ENCODE measurements at places on chromosomes 7 and 10. TPM values are rescaled to one million over a fixed set of nuclear protein-coding genes. Genes with fewer than 3 reads are reported as not detected.

The KCNH2 gene
- polyA plus RNA-seq: 2.5 TPM

The ADAM22 gene
- polyA plus RNA-seq: 0.64 TPM

The FAM25C gene
- polyA plus RNA-seq: not detected

The PGAM1 gene
- polyA plus RNA-seq: 51.4 TPM

The ASIC3 gene
- 3.7 TPM for polyA plus RNA-seq

The HNRNPF gene
- polyA plus RNA-seq: 82.8 TPM

The SORBS1 gene
- 2.8 TPM for polyA plus RNA-seq

- DNase-seq: no peak
- H3K4me3 ChIP-seq: no peak overlapping the region
- no peaks in the 10 kb centered on the region for H3K4me1 ChIP-seq
- no peak overlapping the region for H3K27ac ChIP-seq
- H3K36me3 ChIP-seq: no peaks in the 10 kb centered on the region
- H3K27me3 ChIP-seq: no peaks in the 10 kb centered on the region
These were observed 53.4 kb downstream of the MYL10 start for GRCh38 chr7:101575721-101576120.

DNA sequence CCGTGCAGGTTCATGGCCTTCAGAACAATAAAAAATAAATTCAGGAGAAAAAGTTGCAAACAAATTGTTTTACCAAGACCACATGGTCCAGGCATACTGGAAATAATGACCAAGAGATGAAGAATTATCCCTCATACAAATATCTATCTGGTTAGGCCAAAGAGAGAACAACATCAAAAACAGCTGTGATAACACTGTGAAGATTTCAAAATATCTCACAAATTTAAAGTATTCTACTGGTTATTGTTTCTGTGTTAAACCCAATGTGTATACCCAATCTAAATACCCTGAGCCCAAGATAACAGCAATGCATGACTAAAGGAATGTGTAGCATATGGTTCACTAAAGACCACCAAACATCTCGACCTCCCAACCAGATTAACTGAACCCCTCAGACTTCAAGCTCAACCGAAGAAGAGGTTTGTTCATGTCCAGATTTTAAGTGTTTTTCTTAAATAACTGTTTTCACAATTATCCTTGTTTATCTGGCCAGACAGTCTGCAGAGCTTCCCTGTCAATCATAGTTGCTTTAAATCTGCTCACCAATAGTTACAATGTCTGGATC lies 10.9 kb downstream of the OR9A2 start:
- H3K27me3 ChIP-seq: no peaks in the 10 kb centered on the region
- no peak overlapping the region for H3K4me3 ChIP-seq
- H3K36me3 ChIP-seq: no peaks in the 10 kb centered on the region
- H3K4me1 ChIP-seq: peaks cover 58% of the 10 kb centered on the region

DNA sequence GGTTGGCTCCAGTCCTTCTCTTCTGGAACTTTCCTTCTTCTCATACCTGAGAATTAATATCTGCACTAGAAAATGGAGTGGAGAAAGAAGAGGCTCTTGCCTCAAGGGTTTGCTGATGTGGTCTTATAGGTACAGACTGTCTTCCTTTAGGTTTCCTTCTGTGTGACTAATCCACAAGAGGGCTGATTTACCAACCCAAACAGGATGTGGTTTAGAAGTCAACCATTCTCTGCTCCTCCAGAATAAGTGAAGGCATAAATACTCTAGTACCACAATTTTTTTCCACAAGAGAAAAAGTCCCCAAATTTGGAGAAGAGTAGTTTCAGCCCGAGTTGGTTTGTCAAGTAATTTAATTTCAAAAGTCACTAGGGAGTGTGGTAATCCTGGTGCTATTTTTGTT lies 85.8 kb downstream of the NRP1 start:
- no peak overlapping the region for H3K4me3 ChIP-seq
- no peak overlapping the region for H3K27ac ChIP-seq
- H3K36me3 ChIP-seq: peaks cover 7% of the 10 kb centered on the region
- H3K27me3 ChIP-seq: no peaks in the 10 kb centered on the region

DNA sequence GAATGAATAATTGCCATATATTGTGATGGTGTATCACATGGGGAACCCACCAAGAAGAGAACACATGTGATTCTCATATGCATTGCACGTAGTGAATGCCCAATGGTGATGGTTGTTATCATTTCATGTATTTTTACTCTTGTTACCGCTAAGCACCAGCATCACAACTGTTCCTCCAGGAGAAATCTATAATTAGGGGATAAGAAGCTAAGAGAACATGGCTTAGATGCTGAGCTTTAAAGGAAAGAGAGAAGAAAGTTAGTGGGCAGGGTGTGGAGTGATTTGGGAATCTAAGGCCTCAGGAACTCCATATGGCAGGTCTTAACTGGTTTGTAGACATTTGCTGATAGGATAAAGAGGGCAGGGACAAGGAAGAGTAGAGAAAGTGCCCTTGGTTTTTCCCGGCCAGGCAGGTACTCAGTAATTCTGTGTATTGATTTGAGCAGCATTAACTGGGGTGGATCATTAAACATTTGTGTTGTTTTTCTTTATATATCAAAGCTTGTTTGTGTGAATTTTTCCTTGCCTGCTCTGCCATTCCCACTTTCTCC lies 145.9 kb downstream of the LRRC4 start:
- H3K36me3 ChIP-seq: peaks cover 17% of the 10 kb centered on the region
- no peak overlapping the region for H3K4me3 ChIP-seq
- DNase-seq: no peak
- H3K4me1 ChIP-seq: peaks cover 9% of the 10 kb centered on the region
- no peaks in the 10 kb centered on the region for H3K27me3 ChIP-seq

DNA sequence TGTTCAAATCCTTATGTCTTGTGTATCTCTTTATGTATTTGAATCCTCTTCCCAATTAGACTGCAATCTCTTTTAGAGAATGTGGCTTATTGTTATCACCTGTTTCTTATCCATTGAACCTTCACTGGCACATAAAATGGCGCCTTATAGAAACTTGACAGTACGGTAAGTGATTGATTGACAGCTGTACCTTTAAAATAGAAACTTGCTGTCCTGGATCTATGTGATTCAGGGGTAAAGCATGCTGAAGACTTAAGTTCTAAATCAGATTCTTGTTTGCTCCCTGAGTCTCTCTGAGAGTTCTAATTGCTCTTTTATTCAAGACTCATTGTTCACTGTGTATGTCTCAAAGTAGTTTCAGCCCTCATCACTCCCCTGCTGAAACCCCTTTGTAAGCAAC lies 91.3 kb downstream of the CACNB2 start:
- no peak for DNase-seq
- no peaks in the 10 kb centered on the region for H3K36me3 ChIP-seq
- no peak overlapping the region for H3K27ac ChIP-seq
- no peaks in the 10 kb centered on the region for H3K4me1 ChIP-seq

GRCh38 chr7:115475761-115476385 lies 554.0 kb downstream of the MDFIC start:
- H3K27me3 ChIP-seq: peaks cover 5% of the 10 kb centered on the region
- no peaks in the 10 kb centered on the region for H3K36me3 ChIP-seq
- H3K4me1 ChIP-seq: peaks cover 17% of the 10 kb centered on the region
- H3K27ac ChIP-seq: no peak overlapping the region

DNA sequence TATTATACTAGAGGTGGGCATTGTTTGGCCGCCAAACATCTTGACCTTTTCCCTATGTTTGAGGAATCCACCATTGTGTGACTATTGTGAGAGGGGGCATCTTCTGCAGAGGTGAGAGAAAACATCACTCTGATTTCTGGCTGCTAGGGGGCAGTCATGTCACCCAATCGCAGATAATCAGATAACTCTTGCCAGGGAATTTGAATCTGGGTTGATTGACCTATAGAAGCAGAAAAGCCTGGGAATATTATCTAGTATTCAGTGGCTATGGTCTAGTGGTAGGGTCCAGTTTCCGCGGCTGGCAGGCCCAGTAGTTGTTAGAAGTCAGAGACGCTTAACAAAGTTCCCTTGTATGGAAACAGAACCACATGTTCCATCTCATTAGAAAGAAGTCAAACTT lies 808.5 kb downstream of the PHTF2 start:
- no peaks in the 10 kb centered on the region for H3K4me1 ChIP-seq
- H3K27ac ChIP-seq: no peak overlapping the region
- no peaks in the 10 kb centered on the region for H3K36me3 ChIP-seq
- no peaks in the 10 kb centered on the region for H3K27me3 ChIP-seq
- no peak overlapping the region for H3K4me3 ChIP-seq

- H3K4me1 ChIP-seq: no peaks in the 10 kb centered on the region
- no peak overlapping the region for H3K4me3 ChIP-seq
- H3K27me3 ChIP-seq: no peaks in the 10 kb centered on the region
- no peak overlapping the region for H3K27ac ChIP-seq
- H3K36me3 ChIP-seq: no peaks in the 10 kb centered on the region
- DNase-seq: no peak
These were observed 386.1 kb downstream of the PLXDC2 start for GRCh38 chr10:20202337-20202736.

DNA sequence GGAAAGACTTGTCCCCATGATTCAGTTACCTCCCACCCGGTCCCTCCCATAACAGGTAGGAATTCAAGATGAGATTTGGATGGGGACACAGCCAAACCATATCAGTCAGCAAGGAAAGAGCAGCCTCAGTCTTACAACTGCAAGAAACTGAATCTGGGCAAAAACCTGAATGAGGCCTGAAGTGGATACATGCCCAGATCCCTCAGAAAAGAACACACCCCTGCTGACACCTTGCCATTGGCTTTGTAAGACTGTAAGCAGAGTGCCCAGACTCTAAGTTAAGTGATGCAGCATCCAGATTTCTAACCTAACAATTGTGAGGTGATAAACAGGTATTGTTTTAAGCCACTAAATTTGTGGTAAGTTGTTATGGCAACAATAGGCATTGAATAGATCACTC lies 670.8 kb downstream of the SORCS1 start:
- H3K27ac ChIP-seq: no peak overlapping the region
- no peaks in the 10 kb centered on the region for H3K27me3 ChIP-seq
- H3K4me1 ChIP-seq: no peaks in the 10 kb centered on the region
- no peak overlapping the region for H3K4me3 ChIP-seq
- no peak for DNase-seq

GRCh38 chr10:90621577-90621976 lies 236.3 kb downstream of the HTR7 start:
- DNase-seq: no peak
- no peaks in the 10 kb centered on the region for H3K4me1 ChIP-seq
- no peak overlapping the region for H3K27ac ChIP-seq
- no peak overlapping the region for H3K4me3 ChIP-seq

GRCh38 chr7:906776-907157 lies 30.4 kb downstream of the GET4 start:
- no peaks in the 10 kb centered on the region for H3K27me3 ChIP-seq
- H3K4me3 ChIP-seq: no peak overlapping the region
- H3K36me3 ChIP-seq: no peaks in the 10 kb centered on the region

DNA sequence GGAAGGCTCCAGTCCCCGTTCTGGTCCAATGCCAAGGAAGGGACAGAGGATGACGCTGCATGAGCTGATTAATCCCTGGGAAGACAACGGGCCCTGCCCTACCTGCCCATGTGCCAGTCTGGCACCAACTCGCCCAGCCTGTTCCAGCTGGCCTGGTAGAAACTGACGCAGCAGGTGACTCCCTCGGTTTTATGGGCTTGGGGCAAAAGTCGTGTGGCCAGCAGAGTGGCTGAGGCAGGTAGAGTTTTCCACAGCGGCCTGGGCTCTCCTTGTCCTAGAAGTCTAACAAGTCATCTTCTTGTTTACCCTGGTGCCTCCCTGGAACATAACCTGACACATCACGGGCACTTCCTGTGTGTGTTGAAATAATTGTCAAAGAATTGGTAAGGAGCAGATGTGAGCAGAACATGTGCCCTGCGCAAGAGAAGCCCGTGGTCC lies 20.4 kb upstream of the LMTK2 start:
- no peaks in the 10 kb centered on the region for H3K36me3 ChIP-seq
- H3K4me1 ChIP-seq: no peaks in the 10 kb centered on the region
- no peak overlapping the region for H3K27ac ChIP-seq
- peaks cover 14% of the 10 kb centered on the region for H3K27me3 ChIP-seq
- DNase-seq: no peak

- DNase-seq: no peak
- H3K27me3 ChIP-seq: no peaks in the 10 kb centered on the region
- H3K36me3 ChIP-seq: no peaks in the 10 kb centered on the region
These were observed at the start of gene NYAP1 for GRCh38 chr7:100483722-100484672. TSS of gene NYAP1 (plus strand) at chr7:100483927. CDS start at chr7:100485312, 1,385 bp downstream.

DNA sequence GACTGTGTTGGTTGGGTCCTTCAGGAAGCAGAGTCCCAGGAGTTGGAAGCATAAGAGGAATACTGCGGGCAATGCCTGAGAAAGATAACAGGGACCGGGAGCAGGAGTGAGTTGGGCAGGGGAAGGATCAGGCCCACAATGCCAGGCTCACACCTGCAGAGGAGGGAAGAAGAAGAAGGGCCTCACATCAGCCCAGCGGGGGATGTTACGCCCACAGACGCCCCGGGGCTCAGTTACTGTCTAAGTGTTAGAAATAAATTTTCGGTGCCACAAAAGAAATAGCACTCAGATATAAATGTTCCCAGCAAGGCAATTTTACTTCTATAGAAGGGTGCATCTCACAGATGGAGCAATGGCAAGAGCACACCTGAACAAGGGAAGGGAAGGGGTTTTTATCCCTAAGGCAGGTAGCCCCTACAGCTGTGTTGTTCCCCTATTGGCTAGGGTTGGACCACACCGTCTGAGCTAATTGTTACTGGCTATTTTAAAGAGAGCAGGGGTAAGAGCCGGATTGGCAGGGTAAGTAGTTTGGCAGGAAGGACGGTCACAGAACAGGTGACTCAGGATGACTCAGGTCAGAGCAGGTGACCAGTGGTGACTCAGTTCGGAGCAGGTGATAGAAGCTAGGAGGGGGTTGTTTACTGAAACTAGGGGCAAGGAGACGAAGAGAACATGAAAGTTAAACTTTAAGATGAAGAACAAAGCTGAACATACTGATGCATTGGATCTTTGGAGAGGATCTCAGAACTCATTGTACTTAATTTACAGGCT lies at the start of gene NOS3:
TSS of gene NOS3 (plus strand) at position 602 of the 771 bp plus-strand sequence. CDS start 2,787 bp downstream, outside the sequence.
- H3K4me3 ChIP-seq: no peak within 1 kb of the TSS
- DNase-seq: no peak

DNA sequence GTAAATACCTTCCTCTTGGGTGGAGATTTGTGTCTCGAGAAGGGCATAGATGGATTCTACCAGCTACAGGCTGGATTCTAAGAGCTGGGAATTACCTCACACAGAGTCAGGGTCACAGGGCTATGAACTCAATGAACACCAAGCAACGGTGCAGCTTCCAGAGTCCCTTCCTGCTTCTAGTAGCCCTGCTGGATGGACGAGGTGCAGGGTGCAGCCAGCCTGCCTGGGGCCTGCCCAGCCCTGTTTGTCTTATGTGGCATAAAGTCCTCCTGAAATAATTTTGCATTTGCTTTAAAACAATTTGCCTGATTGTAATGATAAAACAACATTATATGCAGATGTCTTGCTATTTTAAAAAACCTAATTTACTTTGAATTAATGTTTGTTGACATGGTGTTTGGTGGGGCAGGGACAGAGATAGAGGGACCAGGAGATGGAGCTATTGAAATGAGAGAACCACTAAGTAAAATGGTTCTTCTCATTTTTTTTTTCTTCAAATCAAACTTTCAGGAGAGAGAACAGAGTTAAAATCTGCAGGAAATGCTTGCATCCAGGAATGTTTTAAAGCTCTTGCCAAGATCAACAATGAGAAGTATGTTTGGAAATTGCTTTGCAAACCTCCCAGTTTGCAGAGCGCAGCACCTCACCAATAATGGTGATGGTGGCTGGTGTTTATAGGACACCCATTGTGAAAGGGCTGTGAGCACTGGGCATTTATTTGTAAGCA lies 305.4 kb upstream of the PODXL start:
- no peak overlapping the region for H3K4me3 ChIP-seq
- no peak for DNase-seq
- no peaks in the 10 kb centered on the region for H3K4me1 ChIP-seq

- DNase-seq: no peak
- H3K4me1 ChIP-seq: peaks cover 7% of the 10 kb centered on the region
- no peaks in the 10 kb centered on the region for H3K27me3 ChIP-seq
- no peak overlapping the region for H3K27ac ChIP-seq
- H3K36me3 ChIP-seq: peaks cover 35% of the 10 kb centered on the region
These were observed 34.5 kb upstream of the RBM20 start for GRCh38 chr10:110609605-110610004.

Data from spleen (tissue), 13 donors.